Neural crest cell (in vitro differentiated cells): ENCODE measurements at places on chromosomes 11 and 22.

DNA sequence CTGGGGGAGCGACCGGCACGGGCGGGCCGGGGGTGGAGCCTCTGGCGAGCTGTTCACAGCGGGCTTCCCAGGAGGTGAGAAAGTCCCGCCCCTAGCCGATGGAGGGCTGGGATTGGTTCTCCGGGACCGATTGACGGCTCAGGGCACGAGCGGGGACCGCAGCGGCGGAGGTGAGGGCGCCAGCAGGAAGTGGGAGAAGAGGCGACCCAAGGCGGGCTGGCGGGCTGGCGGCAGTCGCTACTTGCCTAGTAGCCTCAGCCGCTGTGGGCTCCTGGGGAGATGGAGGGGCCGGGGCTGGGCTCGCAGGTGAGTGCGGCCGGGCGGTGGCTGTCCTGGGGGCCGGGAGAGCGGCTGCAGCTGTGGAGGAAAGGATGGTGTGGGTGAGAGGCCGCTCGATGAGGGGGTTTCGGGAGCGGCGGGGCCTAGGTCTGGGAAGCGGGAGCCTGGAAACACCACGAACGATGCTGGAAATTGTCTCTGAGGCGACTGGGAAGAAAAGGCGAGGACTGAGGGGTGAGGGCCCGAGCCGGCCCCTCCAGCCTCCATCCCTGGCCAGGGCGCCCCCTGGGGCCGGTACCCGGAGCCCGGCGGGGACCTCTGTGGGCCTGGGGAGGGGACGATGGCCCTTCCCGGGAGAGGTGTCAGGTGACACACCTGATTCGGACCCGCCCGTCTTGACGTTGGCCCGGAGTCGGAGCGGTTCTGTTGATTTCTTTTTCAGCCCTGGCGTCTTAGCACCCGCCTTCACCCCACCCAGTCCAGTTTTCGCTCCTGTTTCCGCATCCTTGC lies at the start of gene ZDHHC13:
Gene ZDHHC13, plus strand, starts transcription at position 198 of the 789 bp plus-strand sequence. Its CDS starts 82 bp downstream, at position 280.
- no peak within 1 kb of the TSS for H3K27ac ChIP-seq
- peak; percentile 88 for DNase-seq
- H3K4me1 ChIP-seq, result peaks cover 28% of the 10 kb centered on the region
- H3K27me3 ChIP-seq, result peaks cover 20% of the 10 kb centered on the region
- peak within 1 kb of the TSS; percentile 94 for H3K4me3 ChIP-seq
- peaks cover 3% of the 10 kb centered on the region for H3K36me3 ChIP-seq

- H3K27ac ChIP-seq, result no peak overlapping the region
- no peak overlapping the region for H3K4me3 ChIP-seq
- DNase-seq, result no peak
- no peaks in the 10 kb centered on the region for H3K27me3 ChIP-seq
- no peaks in the 10 kb centered on the region for H3K4me1 ChIP-seq
- no peaks in the 10 kb centered on the region for H3K36me3 ChIP-seq
Observed at GRCh38 chr22:44452531-44453420, 45.3 kb downstream of the RTL6 start.

DNA sequence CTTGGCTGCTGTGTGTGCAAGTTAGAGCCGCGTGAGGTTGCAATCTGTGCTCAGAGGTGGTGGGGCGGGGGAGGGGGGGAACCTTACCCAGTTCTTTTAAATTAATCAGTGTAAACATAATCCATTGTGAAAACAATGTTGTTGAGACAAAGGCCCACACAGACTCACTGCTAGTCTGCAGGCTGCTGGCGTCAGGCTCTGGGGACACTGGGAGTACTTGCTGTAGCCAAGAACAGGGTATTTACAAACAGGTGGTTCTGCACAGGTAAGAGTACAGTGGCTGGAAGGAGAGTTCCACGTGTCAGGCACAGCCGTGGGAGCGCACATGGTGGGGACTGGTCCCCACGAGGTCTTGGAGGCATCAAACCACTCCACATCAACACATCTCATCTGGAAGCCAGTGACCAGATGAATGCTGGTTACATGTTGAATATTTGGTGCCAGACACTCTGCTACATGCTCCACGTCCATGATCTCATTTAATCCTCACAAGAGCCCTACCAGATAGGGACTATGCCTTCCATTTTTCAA lies 27.4 kb downstream of the SCUBE1 start:
- H3K4me1 ChIP-seq, result peaks cover 8% of the 10 kb centered on the region
- no peak for DNase-seq
- H3K27ac ChIP-seq, result no peak overlapping the region
- H3K4me3 ChIP-seq, result no peak overlapping the region

DNA sequence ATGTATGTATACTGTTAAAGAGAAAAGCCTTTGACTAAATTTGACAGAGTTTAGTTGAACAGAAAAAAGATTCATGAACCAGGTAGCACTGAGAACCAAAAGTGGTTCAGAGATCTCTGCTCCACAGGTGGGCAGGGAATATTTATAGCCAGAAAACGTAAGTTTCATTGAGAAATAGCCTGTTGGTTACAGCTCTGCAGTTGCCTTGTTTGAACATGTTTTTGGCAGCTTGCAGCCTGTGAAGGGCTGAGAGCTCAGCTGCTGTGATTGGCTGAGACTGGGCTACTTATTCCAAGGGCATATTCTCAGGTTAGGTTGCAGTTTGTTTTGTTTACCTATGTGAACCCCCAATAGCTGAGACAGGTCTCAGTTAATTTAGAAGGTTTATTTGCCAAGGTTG lies 13.5 kb upstream of the ZNF74 start:
- H3K27me3 ChIP-seq, result peaks cover 21% of the 10 kb centered on the region
- H3K27ac ChIP-seq, result no peak overlapping the region
- no peak for DNase-seq
- H3K4me1 ChIP-seq, result no peaks in the 10 kb centered on the region
- H3K36me3 ChIP-seq, result no peaks in the 10 kb centered on the region
- no peak overlapping the region for H3K4me3 ChIP-seq

DNA sequence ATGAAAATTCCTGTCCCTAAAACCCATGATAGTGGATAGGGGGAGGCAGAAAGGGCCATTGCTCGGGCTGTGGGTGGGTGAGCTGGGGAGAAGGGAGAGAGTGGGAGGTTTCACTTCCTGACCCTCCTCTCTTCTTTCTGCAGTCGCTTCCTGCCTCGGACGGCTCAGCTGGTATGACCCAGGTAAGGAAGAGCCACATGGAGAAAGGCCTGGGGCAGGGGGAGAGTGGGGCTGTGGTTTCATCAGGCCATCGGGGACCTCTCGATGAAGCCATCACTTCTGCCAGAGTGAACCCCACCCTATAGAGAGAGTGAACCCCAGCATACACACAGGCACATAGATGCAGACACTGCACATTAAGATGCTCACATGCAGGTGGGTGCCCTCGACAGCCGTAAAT lies 12.6 kb downstream of the CD5 start:
- no peaks in the 10 kb centered on the region for H3K27me3 ChIP-seq
- DNase-seq, result no peak
- peaks cover 7% of the 10 kb centered on the region for H3K4me1 ChIP-seq
- H3K27ac ChIP-seq, result no peak overlapping the region
- no peak overlapping the region for H3K4me3 ChIP-seq

DNA sequence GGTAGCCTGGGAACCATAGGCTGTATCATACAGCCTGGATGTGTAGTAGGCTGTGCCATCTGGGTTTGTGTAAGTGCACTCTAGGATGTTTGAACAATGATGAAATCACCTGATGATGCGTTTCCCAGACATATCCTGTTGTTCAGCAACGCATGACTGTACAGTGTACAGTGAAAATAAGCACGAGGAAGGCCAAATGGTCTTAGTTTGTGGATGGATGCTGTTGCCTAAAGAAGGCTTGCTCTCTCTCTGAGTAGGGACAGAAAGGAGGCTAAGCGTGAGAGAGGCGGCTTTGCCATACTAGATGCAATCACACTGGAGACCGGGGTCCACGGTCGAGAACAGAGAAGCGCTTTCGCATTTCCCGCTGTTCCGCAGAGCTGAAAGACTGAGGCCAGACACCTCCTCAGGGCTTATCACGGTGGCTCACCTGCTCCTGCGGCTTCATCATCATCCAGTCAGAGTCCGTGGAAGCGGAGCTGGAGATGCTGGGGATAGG lies 27.6 kb upstream of the APLP2 start:
- H3K4me3 ChIP-seq, result no peak overlapping the region
- no peaks in the 10 kb centered on the region for H3K36me3 ChIP-seq
- H3K27ac ChIP-seq, result no peak overlapping the region
- peaks cover 10% of the 10 kb centered on the region for H3K4me1 ChIP-seq
- no peaks in the 10 kb centered on the region for H3K27me3 ChIP-seq
- DNase-seq, result no peak

DNA sequence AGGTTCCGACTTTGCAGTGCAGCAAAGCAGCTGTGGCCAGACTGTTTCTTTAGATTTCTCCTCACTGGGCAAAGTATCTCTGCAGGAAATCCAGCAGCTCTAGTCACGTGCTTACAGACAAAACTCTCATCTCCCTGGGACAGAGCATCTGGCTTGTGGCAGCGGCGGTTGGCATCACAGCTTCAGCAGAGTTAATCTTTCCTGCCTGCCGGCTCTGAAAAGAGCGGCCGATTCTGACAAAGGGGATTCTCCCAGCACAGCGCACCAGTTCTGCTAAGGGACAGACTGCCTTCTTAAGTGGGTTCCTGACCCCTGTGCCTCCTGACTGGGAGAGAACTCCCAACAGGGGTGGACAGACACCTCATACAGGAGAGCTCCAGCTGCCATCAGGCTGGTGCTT lies 1357.3 kb upstream of the TENM4 start:
- no peaks in the 10 kb centered on the region for H3K27me3 ChIP-seq
- no peaks in the 10 kb centered on the region for H3K4me1 ChIP-seq
- no peak overlapping the region for H3K4me3 ChIP-seq
- H3K27ac ChIP-seq, result no peak overlapping the region

DNA sequence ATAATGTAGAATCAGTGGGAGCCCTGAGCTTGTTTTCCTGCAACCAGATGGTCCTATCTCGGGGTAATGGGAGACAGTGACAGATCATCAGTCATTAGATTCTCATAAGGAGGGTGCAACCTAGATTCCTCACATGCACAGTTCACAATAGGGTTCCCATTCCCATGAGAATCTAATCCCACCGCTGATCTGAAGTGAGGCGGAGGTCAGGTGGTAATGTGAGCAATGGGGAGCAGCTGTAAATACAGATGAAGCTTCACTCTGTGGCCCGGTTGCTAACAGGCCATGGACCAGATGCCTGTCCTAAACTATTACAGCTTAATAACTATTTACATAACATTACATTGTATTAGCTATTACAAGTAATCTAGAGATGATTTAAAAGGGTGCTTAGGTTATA lies 17.0 kb downstream of the DIXDC1 start:
- no peak overlapping the region for H3K4me3 ChIP-seq
- peaks cover 5% of the 10 kb centered on the region for H3K4me1 ChIP-seq
- H3K36me3 ChIP-seq, result peaks cover 10% of the 10 kb centered on the region
- DNase-seq, result no peak

DNA sequence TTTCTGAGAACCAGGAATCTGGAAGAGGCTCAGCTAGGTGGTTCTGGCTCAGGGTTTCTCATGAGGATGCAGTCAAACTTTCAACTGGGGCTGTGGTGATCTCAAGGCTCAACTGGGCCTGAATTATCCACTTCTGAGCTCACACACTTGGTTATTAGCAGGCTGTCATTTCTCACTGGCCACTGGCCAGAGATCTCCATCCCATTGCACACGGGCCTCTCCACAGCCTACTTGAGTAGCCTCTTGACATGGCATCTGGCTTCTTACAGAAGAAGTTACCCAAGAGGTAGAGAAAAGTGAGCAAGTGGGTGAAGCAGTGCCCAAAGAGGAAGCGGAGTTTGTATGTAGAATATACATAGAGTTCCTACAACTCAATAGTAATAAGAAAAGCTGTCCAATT lies 16.0 kb downstream of the CALCA start:
- no peaks in the 10 kb centered on the region for H3K36me3 ChIP-seq
- no peak overlapping the region for H3K4me3 ChIP-seq
- peaks cover 4% of the 10 kb centered on the region for H3K27me3 ChIP-seq
- DNase-seq, result no peak
- H3K27ac ChIP-seq, result no peak overlapping the region
- no peaks in the 10 kb centered on the region for H3K4me1 ChIP-seq

DNA sequence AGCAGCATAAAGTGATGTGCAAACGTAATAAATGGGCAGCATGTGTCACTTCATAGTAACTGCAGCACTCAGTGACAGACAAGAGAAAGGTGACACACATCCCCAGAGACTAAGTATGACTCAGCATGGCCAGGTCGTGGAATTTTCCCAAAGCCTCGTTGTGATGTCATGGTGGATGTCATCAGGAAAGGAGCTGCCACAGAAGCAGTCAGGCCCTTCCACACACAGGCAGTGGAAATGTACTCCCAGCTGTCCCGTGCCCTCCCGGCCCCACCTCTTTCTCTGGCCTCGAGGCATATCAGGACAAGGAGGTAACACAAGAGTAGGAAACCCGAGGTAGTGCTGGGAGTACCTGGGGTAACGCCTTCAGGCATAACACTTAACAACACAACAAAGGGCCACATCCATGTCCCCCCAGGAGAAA lies 8.1 kb downstream of the PC start:
- no peak overlapping the region for H3K27ac ChIP-seq
- peaks cover 5% of the 10 kb centered on the region for H3K4me1 ChIP-seq
- no peak overlapping the region for H3K4me3 ChIP-seq
- no peak for DNase-seq
- no peaks in the 10 kb centered on the region for H3K36me3 ChIP-seq

DNA sequence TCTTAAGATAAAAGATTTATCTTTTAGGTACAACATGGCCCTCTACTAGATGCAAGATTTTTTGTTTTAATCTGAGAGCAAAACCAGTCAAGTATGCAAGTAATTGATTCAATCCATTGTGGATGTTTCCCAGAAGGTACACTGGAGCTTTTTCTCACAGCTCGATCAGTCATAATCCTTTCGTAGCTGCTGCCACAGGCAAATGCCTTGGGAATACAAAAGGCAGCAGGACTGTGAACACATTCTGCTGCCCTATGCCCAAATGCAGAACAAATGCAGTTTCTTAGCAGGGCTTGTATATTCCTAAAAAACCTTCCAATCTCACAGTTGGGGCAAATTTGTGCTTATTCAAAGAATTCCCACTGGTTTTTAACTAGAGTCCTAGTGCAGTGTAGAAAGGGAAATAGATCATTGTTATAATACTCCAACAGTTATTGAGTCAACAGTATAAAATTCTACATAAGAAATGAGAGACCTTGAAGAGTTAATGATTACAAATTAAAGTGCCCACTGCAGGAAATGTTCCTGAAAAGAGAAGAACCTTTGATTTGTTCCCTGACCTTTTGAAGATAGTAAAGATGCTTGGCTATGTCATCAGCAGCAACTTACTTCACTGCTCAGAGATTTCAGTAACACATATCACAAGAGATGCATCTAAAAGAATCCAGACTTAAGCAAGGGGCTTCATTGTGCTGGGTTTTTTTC lies 14.1 kb downstream of the LPXN start:
- H3K36me3 ChIP-seq, result no peaks in the 10 kb centered on the region
- H3K4me1 ChIP-seq, result peaks cover 5% of the 10 kb centered on the region
- H3K4me3 ChIP-seq, result no peak overlapping the region
- H3K27me3 ChIP-seq, result no peaks in the 10 kb centered on the region

DNA sequence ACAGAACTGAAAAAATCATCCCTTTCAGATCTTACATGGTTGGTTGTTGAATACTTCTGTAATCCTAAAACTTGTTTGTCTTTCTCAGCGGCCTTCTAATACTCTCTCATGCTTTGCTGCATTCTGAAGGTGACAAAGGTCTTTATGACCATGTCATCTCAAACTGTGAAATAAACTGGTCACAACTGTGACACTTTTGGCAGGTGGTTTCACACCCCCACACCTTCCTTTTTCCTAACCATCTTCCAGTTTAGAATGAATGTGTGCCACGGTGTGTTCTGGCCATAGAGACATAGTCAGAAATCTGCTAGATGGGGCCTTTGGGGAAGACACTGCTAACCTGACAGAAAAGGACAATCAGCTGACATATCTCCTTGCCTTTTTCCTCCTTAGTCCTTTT lies 14.7 kb upstream of the RFPL3 start:
- no peaks in the 10 kb centered on the region for H3K36me3 ChIP-seq
- no peaks in the 10 kb centered on the region for H3K27me3 ChIP-seq
- no peak overlapping the region for H3K4me3 ChIP-seq

- H3K4me1 ChIP-seq, result peaks cover 43% of the 10 kb centered on the region
- no peak for DNase-seq
- no peaks in the 10 kb centered on the region for H3K36me3 ChIP-seq
- peak overlapping the region; percentile 2 for H3K27ac ChIP-seq
- no peak overlapping the region for H3K4me3 ChIP-seq
Observed at GRCh38 chr11:119594639-119595249, 134.3 kb downstream of the NECTIN1 start.
